ENCODE measurements at places on chromosomes 4 and X.

DNA sequence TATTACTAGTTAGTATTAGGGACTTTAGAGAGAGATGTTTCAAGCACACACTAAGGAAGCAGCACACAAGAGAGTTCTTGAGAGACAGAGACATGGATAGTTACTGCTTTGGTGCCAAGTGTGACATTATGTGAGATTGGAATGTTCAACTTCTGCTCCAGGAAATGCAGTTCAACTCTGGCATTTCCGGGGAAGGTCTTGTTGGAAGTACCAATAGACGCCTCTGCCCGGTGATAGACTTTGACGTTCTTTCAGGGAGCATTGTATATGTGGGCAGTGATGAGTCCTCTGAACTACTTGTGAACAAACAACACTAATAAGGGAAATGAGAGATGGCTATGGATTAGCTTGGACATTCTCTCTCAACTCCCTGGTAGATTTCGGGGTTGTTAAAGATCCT is 638.1 kb upstream of the BOD1L1 start:
- DNase-seq, result no peak

DNA sequence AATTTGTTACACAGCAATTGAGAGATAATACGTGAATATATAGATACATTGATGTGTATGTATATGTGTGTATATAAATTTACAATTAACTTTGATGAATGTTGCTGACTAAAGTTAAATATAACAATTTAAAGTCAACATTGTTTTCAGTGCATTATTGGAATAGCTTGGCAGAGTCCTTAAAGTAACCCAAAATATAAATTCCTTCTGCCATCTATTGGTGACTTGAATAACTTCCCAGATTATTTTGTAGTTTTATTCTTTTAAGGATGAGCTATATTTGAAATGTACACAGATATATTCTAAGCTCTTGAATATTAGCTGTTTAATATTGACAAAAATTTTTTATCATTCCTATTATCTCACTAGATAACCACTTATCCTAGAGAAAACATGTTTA is 298.2 kb upstream of the FSTL5 start:
- DNase-seq, result no peak

- no peak for DNase-seq
These were observed 264.4 kb upstream of the ITM2A start for GRCh38 chrX:79631526-79631925.

- no peak for DNase-seq
These were observed 8.5 kb downstream of the FGFRL1 start for GRCh38 chr4:1019729-1020470.

DNA sequence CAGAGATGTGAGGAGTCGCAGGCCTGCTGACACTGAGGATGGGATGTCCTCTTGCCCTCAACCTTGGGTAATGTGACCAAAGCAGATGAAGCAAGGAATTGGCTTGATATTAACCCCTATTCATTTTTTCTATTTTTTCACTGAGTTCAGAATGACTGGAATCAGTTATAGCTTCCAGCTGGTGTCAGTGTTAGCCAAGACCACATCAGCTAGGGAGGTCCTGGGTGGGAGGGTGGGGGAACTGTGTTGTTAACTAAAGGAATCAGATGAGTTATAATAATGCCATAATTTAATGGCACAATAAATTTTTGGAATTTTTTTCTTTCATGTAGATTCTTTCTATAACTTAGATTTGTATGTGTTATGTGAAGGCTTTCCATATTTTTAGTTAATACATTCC is 91.9 kb downstream of the EGF start:
- DNase-seq, result no peak

GRCh38 chr4:77501851-77502250 is 103.8 kb upstream of the CXCL13 start:
- no peak for DNase-seq

DNA sequence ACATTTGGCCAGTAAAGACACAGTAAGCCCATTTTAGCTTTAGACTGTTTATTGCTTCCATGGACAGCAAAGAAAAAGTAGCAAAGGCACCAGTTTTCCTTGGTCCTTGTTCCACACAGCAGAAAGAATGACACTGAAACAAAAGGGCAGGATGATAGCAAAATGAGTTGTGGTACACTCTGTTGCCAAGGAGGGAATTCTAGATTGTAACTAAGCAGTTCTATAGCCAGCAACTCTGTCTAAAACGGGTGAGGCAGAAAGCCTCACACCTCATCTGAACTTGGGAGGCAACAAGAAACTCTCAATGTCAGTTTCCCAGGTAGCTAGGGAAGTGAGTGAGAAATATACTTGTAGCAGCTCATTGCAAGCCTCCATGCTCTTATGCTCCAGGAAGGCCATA is 39.2 kb downstream of the BBS12 start:
- DNase-seq, result no peak
